ENCODE measurements at places on chromosomes 2 and 18.

- no peak for DNase-seq
Measured at GRCh38 chr18:48687346-48688042, 148.7 kb downstream of the CTIF start.

- no peak for DNase-seq
Measured at GRCh38 chr2:47048801-47049480, 106.2 kb downstream of the STPG4 start.

GRCh38 chr2:6423157-6423556, 442.6 kb downstream of the CMPK2 start:
- no peak for DNase-seq

- no peak for DNase-seq
Measured at GRCh38 chr2:21395366-21395765, 271.6 kb downstream of the TDRD15 start.

DNA sequence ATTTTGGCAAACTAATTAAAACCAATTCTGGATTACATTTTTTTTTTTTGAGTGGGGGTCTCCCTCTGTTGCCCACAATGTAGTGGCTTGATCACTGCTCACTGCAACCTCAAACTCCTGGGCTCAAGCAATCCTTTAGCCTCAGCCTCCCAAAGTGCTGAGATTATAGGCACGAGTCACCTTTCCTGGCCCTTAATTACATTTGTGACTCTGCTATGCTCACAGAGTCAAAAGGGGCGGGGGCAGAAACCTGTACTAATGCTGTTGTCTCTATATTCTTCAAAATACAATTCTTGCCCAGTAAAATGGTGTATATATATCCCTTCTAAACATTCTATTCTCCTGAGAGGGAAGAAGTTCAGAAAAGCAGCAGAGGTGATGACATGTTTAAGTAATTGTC, 23.2 kb downstream of the PRKD3 start:
- DNase-seq: no peak
